ENCODE measurements at places on chromosomes 7 and 10.

DNA sequence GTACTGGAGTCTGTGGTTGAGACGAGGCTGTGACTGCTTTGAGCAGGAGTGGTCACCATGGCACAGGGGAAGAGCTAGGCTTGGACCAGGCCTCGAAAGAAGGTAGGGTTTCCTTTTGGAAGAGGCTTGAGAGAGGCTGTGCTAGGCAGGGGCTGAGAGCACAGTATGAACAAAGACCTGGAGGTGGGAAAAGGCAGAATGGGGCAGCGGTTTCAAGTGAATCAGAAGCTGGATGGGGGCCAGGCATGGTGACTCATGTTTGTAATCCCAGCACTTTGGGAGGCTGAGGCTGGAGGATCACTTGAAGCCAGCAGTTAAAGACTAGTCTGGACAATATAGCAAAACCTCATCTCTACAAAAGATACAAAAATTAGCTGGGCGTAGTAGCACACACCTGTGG lies 65.9 kb downstream of the CLIP2 start:
- no peak for DNase-seq

- peak; percentile 72 for DNase-seq
Observed at GRCh38 chr10:121452581-121452980, 145.7 kb downstream of the FGFR2 start.

GRCh38 chr7:133253519-133253875 lies 619 bp downstream of the EXOC4 start:
- DNase-seq: no peak

DNA sequence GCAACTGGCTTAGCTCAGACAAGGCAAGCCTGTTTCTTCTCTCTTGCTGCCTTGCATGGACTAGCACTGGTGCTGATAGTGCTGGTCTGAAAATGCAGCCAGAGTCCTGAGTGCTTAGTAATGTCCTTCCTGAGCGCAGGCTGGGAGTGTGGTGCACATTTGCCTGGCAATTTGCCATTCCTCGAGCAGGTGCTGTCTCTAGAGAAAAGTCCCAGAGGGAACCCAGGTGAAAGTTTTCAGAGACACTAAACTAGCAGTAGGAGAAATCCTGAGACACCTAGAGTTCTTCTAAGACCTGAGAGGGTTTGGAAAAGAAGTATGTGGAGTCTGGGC lies 1.9 kb downstream of the SFTPD start:
- no peak for DNase-seq

DNA sequence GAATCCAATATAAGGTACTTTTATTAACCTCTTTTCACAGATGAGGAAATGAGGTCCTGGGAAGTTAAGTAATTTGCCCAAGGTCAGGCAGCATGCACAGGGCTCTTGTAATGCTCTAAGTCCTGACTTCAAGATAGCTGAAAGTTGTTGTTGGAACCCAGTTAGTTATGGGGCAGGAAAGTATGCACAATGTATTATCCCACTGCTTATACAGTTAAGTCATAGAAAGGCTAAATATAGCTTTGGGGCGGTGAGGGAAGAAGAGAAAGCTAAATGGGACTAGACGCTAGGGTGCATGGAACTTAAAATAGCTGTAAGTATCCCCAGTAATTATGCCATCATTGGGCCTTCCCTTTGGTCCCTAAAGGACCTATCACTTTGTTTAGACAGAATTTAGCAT lies 9.2 kb downstream of the GLCCI1 start:
- no peak for DNase-seq

- no peak for DNase-seq
Observed at GRCh38 chr7:14385074-14385473, 395.6 kb upstream of the ETV1 start.

- no peak for DNase-seq
Observed at GRCh38 chr7:2498708-2499107, 20.9 kb upstream of the LFNG start.

DNA sequence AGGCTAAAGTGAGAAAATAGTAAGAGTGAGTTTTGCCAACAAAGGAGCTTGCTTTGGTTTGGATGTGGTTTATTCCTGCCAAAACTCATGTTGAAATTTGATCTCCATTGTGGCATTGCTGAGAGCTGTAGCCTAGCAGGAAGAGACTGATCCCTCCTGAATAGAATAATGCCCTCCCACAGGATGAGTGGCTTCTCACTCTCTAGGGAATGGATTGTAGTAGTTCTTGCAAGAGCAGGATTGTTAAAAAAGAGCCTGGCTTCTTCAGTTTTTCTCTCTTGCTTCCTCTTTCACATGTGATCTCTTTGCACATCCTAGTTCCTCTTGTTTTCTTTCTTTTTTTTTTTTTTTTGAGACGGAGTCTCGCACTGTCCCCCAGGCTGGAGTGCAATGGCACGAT lies 34.4 kb downstream of the ASAH2 start:
- DNase-seq: peak; percentile 64

DNA sequence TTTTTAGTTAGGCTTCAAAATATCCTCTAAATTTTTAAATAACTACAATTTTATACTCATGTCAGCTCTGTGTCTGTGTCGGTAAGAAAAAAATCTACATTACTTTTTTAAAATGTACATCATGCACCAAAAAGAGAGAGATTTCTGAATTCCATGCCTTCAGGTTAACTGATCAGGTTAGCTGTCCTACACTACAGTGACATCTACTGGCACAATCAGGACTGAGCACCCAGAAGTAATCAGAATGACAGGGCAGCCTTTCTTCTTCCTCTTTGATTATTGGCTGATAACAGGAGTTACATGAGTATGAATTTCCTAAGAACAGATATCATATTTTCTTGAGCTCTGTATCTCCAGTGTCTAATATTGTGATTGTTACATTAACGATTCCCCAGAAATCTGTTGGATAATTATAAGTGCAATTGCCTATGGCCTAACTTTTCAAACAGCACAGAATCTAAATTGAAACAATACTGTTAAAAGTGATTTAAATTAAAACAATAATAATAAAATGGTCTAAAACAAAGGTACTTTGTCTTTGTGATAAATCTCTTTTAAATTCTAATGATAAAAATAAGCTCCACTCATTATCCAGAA lies 41.8 kb upstream of the HYCC1 start:
- DNase-seq: peak; percentile 73

- DNase-seq: no peak
Observed at GRCh38 chr7:124590814-124591213, 174.8 kb downstream of the GPR37 start.

GRCh38 chr10:72170263-72170662 lies 45.5 kb upstream of the ANAPC16 start:
- DNase-seq: peak; percentile 27

DNA sequence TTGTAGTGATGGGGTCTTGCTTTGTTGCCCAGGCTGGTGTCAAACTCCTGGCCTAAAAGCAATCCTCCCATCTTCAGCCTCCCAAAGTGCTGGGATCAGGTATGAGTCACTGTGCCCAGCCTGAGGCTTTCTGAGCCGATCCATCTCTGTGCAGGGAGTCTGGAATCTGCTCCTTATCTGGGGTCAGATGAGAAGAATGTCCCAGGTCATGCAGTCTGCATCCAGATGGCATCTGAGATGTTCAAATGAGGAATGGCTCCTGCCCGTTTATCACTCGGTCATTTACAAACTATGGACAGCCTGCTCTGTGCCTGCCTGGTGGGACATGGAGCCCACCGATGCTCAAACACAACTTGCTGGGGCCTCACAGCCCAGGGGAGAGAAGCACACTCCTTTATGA lies 11.1 kb upstream of the SLC18A3 start:
- no peak for DNase-seq

- peak; percentile 18 for DNase-seq
Observed at GRCh38 chr7:123573341-123573740, 15.7 kb upstream of the NDUFA5 start.

GRCh38 chr7:156523447-156524048 lies 117.0 kb upstream of the RNF32 start:
- no peak for DNase-seq

DNA sequence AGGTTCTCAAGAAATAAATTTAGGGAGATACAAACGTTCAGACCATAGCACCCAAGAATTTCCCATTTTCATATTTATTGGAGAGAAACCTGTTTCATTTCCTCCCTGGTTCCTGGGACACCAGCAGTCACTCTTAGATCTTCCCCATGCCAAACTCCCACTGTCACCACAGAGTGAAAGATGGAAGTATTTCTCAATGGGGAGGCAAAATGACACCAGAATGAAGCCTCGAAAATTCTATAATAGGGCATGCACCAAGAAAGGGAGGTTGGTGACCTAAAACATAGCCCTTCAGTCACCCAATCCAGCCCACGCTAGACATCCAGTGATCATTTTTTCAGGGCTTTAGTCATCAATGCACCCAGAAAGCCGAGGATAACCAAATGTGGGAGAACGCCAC lies 148.1 kb upstream of the PLXDC2 start:
- no peak for DNase-seq

DNA sequence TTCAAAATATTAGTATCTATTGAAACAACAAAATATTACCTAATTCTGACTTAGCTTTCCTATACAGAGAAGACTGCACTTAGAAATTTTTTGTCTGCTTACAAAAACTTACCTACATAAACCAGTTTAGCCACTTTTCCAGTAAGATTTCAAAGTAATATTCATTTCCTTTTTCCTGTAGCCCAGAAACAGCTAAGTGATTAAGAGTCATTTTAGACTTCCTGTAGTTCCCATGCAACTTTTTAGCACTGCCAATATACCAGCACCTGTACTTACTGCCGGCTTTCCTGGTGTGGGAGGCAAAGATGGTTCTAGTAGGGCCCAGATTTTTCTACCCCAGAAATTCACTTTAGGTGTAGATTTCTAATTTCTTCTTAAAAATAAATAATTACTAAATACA lies 21.8 kb downstream of the NT5C2 start:
- no peak for DNase-seq

GRCh38 chr7:23967949-23968599 lies 258.1 kb downstream of the STK31 start:
- DNase-seq: peak; percentile 20

- DNase-seq: no peak
Observed at GRCh38 chr10:119652361-119652730, 1.2 kb downstream of the BAG3 start.

- DNase-seq: peak; percentile 39
Observed at GRCh38 chr7:115037128-115037802, 115.4 kb downstream of the MDFIC start.

DNA sequence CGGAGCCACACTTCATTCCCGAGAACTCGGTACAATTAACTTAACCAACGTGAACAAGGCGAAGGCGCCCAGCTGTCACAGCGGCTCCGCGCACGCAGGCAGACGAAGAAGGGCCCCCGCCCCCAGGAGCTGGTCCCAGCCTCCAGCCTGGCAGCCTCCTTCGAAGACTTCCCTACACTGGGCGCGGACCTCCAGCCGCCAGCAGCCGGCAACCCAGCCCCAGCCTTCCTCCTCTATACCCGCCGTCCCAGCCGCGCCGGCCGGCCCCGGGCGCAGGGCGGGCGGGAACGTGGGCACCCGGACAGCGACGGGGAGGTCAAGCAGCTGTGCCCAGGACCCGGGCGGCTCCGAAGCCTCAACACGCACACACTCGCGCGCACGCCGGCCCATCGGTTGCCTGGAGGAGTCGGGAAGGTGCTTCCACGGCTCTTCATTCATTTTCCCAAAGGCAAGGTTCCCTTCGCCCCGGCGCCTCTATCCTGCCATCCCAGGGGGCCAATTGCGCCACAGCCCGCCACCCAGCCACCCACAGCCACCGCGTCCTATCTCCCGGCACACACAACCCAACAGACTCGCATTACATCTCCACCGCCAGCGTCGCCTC lies 1.6 kb downstream of the CHST15 start:
- peak; percentile 60 for DNase-seq

DNA sequence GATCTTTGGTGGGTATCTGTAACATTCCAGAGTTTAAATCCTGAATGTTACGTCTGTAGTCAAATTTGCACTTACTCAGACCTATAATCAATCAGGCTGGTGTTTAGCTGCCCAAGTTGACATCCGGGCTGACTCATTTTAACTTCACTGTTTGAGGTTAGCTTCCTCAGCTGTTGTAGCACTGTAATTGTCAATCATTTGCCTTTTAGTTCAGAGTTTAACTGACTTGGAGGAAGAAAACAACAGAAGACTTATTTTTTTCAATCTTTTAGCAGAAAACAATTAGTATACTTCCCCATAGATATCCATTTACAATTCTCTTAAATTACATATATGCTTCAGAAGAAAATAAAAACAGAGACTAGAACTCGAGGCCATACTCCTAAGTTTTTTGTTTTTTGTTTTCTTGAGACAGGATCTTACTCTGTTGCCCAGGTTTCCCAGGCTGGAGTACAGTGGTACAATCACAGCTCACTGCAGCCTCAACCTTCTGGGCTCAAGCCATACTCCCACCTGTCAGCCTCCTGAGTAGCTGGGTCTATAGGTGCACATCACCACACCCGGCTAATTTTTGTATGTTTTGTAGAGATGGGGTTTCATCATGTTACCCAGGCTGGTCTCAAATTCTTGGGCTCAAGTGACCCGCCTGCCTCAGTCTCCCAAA lies 38.5 kb upstream of the LRRC17 start:
- DNase-seq: no peak

GRCh38 chr10:11270135-11270857 lies 252.6 kb downstream of the CELF2 start:
- peak; percentile 94 for DNase-seq

GRCh38 chr7:143901332-143901667 lies 676 bp downstream of the TCAF1 start:
- DNase-seq: no peak

GRCh38 chr7:24395512-24395911 lies 111.5 kb downstream of the NPY start:
- DNase-seq: peak; percentile 50

DNA sequence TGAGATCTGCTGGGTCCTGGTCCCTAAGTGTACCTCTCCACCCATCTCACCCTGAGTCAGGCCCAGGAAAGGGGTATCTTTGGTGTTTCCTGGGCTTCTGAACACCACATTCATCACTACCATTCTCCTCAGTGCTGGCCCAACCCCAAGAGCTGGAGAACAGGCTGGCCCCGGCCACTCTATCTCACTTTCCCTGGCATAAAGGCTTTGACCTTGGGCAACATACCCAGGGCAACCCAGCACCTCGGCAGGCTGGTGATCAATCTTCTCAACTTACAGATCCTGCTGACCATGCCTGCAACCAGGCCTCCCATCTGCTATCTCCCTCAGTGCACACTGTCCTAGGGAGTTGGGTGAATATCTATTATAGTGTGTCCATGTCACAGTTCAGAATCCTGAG lies 2.1 kb downstream of the VSIR start:
- DNase-seq: no peak

- no peak for DNase-seq
Observed at GRCh38 chr7:15831606-15832005, 145.1 kb upstream of the MEOX2 start.

DNA sequence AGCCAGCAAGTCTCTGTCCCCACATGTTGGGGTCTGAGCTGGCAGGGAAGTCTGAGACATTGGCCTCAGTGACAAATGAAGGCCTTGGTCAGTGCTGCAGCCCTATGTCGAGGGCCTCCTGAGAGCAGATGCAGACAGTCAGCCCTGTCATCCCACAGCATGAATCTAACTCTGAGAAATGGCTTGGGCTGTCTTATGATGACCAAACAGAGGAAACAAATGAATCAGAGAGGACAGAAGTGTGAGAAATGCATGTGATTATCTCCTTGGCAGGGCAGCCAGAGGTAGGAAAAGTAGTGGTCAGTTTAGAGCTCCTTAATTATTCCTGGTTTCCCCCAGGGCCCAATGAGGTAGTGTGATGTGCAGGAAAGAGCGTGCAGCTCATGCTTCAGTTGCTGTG lies 287.6 kb downstream of the SORCS3 start:
- no peak for DNase-seq

Measured in mesendoderm (in vitro differentiated cells).